ENCODE measurements at places on chromosomes 7 and 10.

DNA sequence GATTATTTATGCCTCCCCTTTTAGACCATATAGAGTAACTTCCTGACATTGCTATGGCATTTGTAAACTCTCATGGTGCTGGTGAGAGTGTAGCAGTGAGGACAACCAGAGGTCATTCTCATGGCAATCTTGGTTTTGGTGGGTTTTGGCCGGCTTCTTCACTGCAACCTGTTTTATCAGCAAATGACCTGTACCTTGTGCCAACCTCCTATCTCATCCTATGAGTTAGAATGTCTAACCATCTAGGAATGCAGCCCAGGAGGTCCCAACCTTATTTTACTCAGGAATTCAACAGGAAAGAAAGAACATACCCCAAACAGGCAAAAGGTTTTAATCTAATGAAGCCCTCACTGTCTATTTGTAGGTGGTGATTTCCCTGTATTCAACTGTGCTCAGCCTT is 205.4 kb upstream of the YAE1 start:
- no peak for DNase-seq

- DNase-seq, result no peak
Observed at GRCh38 chr10:122182308-122182707, 88.8 kb upstream of the BTBD16 start.

DNA sequence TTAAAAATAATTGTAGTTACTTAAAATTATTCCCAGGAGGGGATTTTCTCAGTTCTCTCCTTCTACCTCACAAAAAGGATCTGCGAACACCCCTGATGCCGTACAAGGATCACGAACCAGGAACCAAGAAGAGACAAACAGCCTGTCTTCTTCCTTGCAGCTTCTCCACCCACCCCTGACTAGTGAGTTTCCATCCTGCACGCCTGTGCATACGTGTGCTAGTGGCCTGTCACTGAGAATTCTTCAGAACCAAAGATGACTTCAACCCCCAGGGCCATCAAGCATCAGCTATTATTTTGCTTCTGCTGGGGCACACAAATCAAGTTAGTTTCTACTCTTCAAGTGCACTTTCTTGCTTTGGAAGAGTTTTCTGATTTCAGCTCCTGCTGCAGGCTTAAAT is 175.5 kb upstream of the KLF6 start:
- no peak for DNase-seq

DNA sequence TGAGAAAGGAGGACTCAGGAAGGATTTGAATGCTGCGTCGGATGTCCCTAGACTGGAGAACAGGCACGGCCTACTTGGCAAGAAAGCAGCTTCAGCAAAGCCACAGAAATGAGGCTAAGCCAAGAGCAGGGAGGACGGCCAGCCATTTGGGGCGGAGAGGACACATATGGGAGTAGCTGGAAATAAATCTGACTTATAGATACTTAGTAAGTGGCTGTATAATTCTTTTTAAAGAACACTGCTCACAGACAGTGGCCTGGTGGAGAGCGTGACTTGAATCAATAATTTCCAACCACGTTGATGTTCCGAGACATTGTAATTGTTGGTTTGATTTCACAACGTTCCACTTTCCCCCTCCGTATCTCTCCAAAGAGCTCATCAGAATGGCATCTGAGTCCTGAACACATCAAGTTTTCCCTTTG is 67.7 kb upstream of the JCAD start:
- no peak for DNase-seq

DNA sequence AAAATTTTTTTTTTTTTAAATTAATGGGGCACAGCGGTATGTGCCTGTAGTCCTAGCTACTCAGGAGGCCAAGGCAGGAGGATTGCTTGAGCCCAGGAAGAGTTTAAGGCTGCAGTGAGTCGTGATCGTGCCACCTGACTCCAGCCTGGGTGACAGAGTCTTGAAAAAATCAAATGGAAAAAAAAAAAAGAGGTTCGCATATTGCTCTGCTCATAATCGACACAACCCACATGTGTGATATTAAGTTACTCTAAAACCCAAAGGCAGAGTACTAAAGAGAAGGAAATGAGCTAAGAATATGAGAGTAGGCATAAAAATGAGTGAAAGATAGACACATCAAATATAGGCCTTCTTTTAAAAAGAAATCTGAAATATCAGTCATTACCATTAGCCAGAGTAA is 66.3 kb downstream of the IGF2BP3 start:
- DNase-seq, result no peak

- no peak for DNase-seq
Observed at GRCh38 chr7:128946936-128947830, 9.5 kb downstream of the IRF5 start.

DNA sequence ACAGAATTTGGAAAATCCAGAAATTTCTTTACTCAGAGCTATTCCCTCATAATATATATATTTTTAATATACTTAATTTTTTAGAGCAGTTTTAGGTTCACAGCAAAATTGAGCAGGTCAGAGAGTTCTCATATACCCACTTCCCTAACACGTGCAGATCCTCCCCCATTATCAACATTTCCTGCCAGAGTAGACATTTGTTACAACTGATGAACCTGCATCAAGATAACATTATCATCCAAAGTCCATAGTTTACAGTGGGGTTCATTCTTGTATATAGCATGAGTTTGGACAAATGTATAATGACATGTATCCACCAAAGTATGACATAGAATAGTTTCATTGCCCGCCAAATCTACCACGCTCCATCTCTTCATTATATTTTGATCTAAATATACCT is 170.0 kb downstream of the PTEN start:
- no peak for DNase-seq

DNA sequence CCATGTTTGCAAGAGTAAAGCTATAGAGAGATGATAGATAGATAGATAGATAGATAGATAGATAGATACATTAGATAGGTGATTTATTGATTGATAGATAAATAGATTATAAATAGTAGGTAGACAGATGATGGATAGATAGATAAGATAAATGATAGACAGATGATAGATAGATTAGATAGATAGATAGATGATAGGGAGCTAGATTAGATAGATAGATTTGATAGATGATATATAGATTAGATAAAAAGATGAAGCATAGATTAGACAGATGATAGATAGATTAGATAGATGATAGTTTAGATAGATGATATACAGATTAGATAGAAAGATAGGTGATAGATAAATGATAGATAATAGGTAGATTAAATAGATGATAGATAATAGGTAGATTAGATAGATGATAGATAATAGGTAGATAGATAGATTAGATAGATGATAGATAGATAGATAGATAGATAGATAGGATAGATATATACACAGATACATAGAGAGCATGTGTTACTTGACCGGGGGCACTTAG is 243.3 kb upstream of the FOXK1 start:
- no peak for DNase-seq

- DNase-seq, result no peak
Observed at GRCh38 chr10:118445535-118445934, 103.4 kb upstream of the FAM204A start.

DNA sequence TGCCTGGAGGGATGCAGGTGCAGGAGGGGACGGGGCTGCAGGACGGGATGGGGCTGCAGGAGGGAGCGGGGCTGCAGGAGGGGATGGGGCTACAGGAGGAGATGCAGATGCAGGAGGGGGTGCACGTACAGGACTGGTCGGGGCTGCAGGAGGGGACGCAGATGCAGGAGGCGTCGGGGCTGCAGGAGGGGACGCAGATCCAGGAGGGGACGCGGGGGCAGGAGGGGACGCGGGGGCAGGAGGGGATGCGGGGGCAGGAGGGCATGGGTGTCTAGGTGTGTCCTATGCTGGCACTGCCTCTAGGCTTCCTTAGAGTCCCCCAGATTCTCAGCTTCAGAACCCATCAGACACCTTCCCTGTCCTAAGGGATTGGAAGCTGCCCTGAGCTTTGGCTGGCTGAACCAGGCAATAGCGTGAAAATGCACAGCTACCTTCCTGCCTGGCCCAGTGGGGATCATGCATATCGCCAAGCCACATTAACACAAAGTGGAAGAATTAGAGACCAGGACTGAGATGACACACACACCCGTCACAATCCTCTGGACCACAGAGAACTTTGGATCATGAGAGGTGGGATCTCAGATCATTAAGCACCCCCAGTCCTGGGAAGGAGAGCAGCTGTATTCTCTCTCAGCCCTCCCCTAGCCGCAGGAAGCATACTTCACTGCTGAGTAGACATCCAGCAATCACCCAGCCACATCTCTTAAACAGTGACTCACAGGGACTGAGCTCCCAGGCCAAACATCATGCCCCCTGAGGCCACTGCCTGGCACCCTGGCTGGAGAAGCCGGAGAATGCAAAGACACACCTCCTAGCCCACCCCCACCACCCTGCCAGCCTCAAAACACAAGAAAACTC is 67.3 kb downstream of the VWA2 start:
- DNase-seq, result no peak
